ENCODE measurements at places on chromosomes 2 and 18. TPM values are rescaled to one million over a fixed set of nuclear protein-coding genes. Genes with fewer than 3 reads are reported as not detected.

Gene PRSS56
- not detected for total RNA-seq

Gene CREG2
- 2.4 TPM for total RNA-seq

Gene PPM1G
- total RNA-seq, result 59.6 TPM

Gene DPYSL5
- total RNA-seq, result not detected

Gene SCN1A
- total RNA-seq, result 0.13 TPM

Gene APCDD1
- 8.2 TPM for total RNA-seq

Gene LCT
- 0.03 TPM for total RNA-seq

Gene LYPD6B
- total RNA-seq, result 0.10 TPM

Gene SPP2
- total RNA-seq, result not detected

Gene COMMD1
- 29.2 TPM for total RNA-seq

Gene LONRF2
- total RNA-seq, result 0.52 TPM

Gene CCBE1
- total RNA-seq, result 48.7 TPM

Gene UPP2
- total RNA-seq, result not detected

Gene ACVR1C
- total RNA-seq, result 1.2 TPM

Gene MSGN1
- not detected for total RNA-seq

Gene ZNG1B
- total RNA-seq, result 27.8 TPM

Gene SYT4
- not detected for total RNA-seq

Gene SCTR
- total RNA-seq, result not detected

Gene LIMS3
- 4.2 TPM for total RNA-seq

Gene MFSD2B
- 0.13 TPM for total RNA-seq

Gene CD8A
- 0.07 TPM for total RNA-seq

Gene FBLN7
- total RNA-seq, result 17.7 TPM

Gene GPC1
- total RNA-seq, result 150 TPM

Gene TACR1
- total RNA-seq, result 0.73 TPM

Gene IL1RN
- not detected for total RNA-seq

Gene PPP1CB
- total RNA-seq, result 165 TPM
